ENCODE measurements at places on chromosomes 6 and 20.

- no peak for DNase-seq
Measured at GRCh38 chr6:168374051-168374502, 54.5 kb upstream of the DACT2 start.

DNA sequence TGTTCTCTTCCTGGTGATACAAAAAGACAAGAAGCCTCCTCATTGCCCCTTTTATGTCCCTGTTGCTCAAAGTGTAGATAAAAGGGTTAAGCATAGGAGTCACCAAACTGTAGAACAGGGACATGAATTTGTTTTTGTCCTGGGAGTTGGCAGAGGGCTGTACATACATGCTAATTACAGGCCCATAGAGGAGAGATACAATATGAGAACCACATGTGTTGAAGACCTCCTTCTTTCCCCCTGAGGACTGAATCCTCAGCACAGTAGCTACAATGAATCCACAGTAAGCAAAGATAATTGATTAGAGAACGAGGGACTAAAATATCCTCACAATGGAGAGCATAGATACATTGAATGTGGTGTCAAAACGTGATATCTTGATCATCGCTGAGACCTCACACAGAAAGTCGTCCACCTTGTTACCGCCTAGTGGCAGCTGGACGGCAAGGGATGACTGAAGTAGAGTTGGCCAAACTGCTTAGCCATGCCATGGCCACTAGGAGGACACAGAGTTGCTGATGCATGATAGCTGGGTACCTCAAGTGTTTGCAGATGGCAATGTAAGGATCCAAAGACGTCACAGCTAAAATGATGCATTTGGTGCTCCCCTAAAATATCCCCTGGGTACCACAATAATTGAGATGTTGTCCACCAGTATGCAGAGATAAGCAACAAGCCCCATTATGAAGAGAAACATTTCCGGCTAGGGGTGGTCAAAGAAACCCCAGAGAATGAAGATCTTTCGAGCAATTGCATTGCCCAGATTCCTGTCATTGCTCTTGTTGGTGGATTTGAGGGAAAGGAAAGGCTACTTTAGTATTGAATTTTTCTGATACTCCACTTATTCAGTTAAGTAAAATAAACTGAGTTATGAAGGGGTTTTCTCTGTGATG, 15.0 kb downstream of the OR2B3 start:
- no peak for DNase-seq

- no peak for DNase-seq
Measured at GRCh38 chr6:150711061-150711460, 111.4 kb downstream of the PLEKHG1 start.

DNA sequence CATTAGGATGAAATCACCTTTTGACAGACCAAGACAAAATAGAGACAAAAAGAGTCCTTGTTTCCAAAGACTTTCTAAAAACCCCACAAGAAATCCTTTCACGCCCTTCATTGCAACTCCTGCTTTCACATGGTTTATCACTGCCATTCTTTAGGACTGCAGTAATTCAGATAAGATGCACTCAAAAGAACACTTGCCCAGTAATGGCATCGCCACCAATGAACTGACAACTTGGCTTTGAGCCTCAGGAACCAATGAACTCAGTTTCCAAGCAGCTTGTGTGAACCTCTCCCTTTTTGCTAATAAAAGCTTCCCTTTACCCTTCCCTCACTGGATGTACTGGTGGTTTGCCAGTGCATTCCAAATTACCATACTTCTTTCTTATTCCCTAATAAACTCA, 21.8 kb downstream of the OSTM1 start:
- no peak for DNase-seq

- DNase-seq: peak; percentile 43
Measured at GRCh38 chr6:35041086-35041861, 99.9 kb downstream of the TCP11 start.

- no peak for DNase-seq
Measured at GRCh38 chr6:127533736-127534135, 14.6 kb upstream of the MTCL3 start.

GRCh38 chr6:72968704-72969103, 256.6 kb downstream of the KHDC1L start:
- DNase-seq: no peak

- no peak for DNase-seq
Measured at GRCh38 chr6:4977468-4977867, 26.4 kb downstream of the RPP40 start.

DNA sequence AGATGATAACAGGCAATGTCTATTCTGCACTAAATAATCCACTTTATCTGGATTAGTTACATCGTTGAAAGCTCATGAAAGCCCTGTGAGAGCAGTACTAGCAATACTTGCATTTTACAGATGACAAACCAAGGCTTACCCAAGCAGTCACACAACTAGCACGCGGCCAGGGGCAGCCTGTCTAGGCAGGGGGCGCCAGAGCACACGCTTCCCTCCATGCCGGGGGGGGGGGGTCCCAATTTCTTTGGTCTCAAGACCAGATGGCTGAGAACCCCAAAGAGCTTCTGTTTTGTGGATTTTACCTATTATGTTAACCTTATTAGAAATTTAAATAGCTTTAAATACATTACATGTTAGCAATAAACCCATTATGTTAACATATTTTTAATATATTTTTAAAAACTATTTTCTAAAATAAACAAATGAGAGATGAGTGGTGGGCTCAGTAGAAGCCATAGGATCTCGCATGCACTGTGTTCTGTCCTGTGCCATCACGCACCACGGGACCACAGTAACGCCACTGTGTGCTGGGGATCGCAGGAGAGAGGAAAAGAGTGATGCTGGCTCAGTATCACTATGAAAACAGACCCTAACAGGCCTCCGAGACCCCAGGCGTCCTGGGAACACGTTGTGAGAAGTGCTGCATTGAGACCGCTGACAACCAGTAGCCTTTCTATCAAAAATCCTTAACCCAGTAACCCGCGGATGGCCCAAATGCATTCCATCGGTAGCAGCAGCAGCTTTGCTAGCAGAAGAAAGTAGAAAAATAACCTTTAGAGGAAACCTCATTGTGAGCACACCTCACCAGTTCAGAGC, 5.3 kb upstream of the PRR18 start:
- DNase-seq: no peak

- no peak for DNase-seq
Measured at GRCh38 chr20:4581838-4582237, 139.9 kb upstream of the PRND start.

DNA sequence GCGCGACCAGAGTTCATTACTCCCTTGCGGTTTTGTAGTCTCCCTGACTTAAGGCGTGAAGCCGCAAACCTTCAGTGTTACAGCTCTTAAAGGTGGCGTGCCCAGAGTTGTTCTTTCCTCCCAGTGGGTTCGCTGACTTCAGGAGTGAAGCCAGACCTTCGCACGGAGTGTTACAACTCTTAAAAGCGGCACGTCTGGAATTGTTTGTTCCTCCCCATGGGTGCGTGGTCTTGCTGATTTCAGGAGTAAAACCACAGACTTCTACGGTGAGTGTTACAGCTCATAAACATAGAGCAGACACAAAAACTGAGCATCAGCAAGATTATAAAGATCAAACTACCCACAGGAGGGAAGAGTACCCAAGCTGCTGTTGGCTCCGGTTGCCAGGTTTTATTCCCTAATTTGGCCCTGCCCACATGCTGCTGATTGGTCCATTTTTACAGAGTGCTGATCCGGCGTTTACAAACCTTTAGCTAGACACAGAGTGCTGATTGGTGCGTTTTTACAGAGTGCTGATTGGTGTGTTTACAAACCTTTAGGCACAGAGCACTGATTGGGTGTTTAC, 10.4 kb downstream of the TMEM14C start:
- DNase-seq: peak; percentile 24

GRCh38 chr20:34948030-34948429, 7.6 kb downstream of the GSS start:
- DNase-seq: no peak

- no peak for DNase-seq
Measured at GRCh38 chr20:18288749-18289267, 481 bp downstream of the ZNF133 start.

DNA sequence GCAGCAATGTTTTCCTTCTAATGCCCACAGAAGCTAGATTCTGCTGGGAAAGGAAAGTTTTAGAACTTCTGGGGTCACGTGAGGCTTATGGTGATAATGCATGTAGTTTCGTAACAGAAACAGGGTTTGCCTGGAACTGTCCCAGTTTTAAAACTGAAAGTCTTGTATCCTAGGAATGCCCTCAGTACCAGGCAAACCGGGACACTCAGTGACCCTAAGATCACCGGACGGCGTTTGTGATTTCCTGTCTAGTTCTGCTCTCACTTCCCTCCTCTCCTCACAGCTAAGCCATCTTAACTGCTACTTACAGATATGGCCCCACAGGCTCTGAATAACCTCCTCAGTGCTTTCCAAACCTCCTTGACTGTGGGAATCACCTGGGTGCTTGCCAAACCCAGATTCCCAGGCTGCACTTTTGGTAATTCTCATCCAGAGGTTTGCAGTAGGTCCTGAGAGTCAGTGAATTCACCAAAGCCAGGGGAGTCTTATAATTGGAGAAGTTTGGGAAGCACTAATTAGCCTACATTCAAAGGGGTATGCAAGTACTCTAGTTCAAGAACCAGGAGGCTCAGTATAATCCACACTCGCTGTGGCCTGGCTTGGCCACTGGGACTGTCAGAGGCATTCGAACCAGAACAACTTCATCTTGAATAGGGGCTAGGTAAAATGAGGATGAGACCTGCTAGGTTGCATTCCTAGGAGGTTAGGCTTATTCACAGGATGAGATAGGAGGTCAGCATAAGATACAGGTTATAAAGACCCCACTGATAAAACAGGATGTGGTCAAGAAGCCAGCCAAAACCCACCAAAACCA, 231.6 kb upstream of the MYLIP start:
- DNase-seq: no peak

DNA sequence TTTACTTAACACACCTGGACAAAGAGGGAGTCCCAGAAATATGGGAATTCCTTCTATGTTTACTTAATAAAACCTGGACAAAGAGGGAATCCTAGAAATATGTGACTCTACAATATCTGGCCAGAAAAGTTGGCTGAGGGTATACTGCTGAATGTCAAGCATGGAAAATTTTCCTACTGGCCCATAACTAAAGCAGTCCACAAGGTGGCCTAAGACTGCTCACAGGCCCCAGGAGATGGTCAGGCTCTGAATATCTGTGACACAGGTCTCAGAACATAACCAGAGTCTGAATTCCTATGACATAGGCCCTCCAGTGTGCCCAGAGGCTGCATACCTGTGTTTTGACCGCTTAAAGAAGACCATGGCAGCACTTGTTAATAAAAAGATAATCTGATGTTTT, 578.2 kb upstream of the NRSN1 start:
- DNase-seq: no peak

DNA sequence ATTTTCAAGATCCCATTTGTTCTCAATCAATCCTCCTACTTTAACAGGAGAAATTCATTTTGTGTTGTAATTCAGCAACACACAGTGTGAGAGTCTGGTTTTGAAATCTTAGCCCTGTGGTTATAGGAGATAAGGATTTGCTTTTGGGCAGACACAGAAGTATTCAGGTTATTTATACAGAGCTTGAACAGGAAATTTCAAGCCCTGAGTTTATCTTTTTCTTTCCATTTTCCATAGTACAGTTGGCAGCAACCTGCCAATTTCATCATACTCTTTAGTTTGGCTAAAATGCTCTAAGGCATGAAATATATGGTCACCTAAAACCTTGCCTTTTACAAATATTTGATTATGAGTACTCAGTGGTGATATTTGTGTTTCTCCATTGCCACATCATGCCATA, 41.4 kb downstream of the PKIB start:
- no peak for DNase-seq

DNA sequence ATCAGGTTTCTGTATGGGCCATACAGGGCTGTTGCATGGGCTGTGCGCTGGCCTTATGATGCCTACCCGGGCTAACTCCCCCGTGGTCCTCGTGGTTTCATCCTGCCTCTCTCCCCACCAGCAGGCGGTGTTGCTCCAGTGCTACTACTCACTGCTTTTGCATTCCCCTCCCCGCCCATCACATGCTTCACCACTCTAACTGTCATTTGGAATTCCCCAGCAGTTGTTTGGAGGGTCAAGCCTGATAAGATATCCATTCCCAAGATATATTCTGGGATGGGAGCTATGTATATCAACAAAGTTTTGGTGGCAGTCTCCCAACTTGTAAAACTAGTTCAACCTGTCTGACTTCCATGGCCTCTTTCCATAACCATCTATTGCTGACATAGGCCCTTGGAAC, 233.2 kb upstream of the SOX4 start:
- no peak for DNase-seq

DNA sequence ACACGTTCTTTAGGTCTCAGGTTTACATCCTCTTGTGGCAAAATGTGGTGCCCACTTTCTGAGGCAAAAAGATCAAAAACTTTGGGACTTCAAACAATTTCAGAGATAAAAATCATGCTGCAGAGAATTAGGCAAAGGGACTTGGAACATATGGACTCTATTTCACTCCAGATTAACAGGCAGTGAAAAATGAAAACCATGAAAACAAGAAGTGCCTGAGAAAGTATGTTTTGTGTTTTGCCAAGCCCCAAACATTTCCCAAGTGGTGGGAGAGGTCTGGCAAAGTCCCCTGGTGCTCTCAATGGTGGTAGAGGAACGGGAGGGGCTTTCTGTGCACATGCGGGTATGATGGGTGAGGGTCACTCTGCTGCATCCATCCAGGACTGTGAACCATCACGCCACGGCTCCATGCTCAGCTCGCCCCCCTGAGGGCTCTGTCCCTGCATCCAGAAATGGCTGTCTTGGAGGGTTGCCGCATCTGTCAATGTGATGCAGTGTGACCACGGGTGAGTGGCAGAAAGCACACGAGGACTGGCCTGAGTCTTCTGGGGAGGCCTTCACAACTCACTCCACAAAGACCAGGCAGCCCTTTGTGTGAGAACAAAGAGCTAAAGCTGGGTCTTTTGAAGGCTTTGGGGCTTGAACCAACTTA, 43.2 kb upstream of the TBC1D7 start:
- no peak for DNase-seq

- no peak for DNase-seq
Measured at GRCh38 chr6:12170351-12171092, 119.6 kb upstream of the EDN1 start.

- no peak for DNase-seq
Measured at GRCh38 chr20:4017051-4017712, 1.8 kb upstream of the RNF24 start.

GRCh38 chr6:132504757-132505156, 8.2 kb downstream of the STX7 start:
- DNase-seq: no peak

DNA sequence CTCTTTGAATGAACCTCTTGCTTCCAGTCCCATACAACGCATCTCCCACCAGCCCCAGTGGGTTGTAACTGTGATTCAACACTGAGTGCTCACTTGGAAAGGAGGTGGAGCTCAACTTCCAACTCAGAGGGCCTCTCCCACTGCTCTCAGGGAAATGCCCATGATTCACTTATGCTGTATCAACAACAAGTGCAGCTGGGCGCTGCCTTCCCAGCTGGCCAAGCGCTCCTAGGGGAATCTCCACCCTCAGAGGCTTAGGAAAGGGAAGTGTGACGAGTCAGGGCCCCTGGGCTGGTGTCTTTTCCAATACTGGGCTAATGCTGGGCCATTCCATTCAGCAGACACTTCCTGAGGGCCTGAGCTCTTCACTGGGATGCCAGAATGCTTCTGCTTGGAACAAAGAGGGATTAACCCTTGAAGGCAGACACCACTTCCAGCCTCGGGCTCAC, 8.1 kb upstream of the OCSTAMP start:
- DNase-seq: no peak

GRCh38 chr20:19928328-19929011, 88.7 kb upstream of the NAA20 start:
- no peak for DNase-seq

Measured in cardiac septum (tissue), 1 donor.